Dorsolateral prefrontal cortex (tissue), 122 donors: ENCODE measurements at places on chromosomes 6 and 20. TPM values are rescaled to one million over a fixed set of nuclear protein-coding genes. Genes with fewer than 3 reads are reported as not detected.

The ZBTB46 gene
- 16.6 TPM for total RNA-seq

The DPPA5 gene
- total RNA-seq: not detected

The ATP9A gene
- total RNA-seq: 181 TPM

The RAB32 gene
- 5.2 TPM for total RNA-seq

The ULBP3 gene
- 1.7 TPM for total RNA-seq

The BTN1A1 gene
- not detected for total RNA-seq

The SRMS gene
- total RNA-seq: not detected

The SYTL3 gene
- total RNA-seq: 1.7 TPM

The WFDC12 gene
- not detected for total RNA-seq

The SLC2A10 gene
- total RNA-seq: 4.5 TPM

The IBTK gene
- total RNA-seq: 33.8 TPM

The LAMP5 gene
- 40.6 TPM for total RNA-seq

The MATN4 gene
- not detected for total RNA-seq

The DNAH8 gene
- 0.07 TPM for total RNA-seq

The C20orf202 gene
- 1.1 TPM for total RNA-seq

The FITM2 gene
- total RNA-seq: 17.3 TPM

The KIF16B gene
- total RNA-seq: 30.6 TPM

The TNNC2 gene
- total RNA-seq: 2.4 TPM

The SNPH gene
- 136 TPM for total RNA-seq
